Urothelium cell line (cell line): ENCODE measurements at places on chromosomes 13 and 19.

- DNase-seq = no peak
These were observed 41.3 kb downstream of the RCBTB2 start for GRCh38 chr13:48491423-48492095.

- no peak for DNase-seq
These were observed 403.5 kb upstream of the GPC6 start for GRCh38 chr13:92823059-92823458.

GRCh38 chr19:14402332-14403144, 16.6 kb downstream of the DDX39A start:
- DNase-seq = peak; percentile 42

DNA sequence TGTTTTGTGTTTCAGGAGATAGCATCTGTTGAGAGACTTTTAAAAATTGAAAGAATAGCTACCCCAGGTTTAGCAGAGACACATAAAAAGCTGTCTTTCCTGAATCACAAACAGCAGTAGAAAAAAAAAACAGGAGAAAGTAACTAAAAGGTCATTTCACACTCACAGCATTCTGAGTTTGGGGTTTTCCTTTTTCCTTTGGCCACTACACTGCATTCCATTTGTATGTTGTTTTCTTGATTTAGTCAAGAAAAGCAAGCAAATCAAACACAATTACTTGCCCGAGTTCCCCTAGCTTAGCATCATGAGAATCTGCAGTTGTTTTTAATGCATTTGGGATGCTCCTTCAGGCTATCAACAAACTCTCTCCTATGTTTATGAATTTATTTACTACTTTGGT, 161.0 kb downstream of the KCTD12 start:
- no peak for DNase-seq

DNA sequence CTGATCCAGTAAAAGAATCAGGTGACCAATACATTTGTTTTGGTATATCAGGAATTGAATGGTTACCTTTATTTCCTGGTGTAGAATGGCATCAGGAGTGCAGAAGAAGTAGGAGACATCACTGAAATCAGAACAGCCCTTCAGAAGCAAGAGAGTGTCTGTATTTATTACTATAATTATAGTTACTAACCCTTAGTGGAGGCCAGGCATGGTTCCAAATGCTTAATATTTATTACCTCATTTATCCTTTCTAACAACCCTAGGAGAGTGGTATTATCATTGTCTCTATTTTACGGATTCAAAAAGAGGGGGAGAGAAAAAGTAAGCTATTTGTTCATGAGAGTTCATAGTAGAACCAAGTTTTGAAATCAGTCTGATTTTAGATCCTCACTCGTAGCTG, 1292.9 kb downstream of the PCDH9 start:
- no peak for DNase-seq
